ENCODE measurements at places on chromosomes 13 and 19.

GRCh38 chr13:63199508-63199907 lies 1783.9 kb upstream of the PCDH20 start:
- DNase-seq: no peak

- DNase-seq: no peak
These were observed 783.3 kb upstream of the ATXN8OS start for GRCh38 chr13:69324090-69324886.

GRCh38 chr13:41563341-41563983 lies 106.1 kb downstream of the RGCC start:
- no peak for DNase-seq

- DNase-seq: no peak
These were observed 167.7 kb downstream of the MZT1 start for GRCh38 chr13:72559716-72560115.

DNA sequence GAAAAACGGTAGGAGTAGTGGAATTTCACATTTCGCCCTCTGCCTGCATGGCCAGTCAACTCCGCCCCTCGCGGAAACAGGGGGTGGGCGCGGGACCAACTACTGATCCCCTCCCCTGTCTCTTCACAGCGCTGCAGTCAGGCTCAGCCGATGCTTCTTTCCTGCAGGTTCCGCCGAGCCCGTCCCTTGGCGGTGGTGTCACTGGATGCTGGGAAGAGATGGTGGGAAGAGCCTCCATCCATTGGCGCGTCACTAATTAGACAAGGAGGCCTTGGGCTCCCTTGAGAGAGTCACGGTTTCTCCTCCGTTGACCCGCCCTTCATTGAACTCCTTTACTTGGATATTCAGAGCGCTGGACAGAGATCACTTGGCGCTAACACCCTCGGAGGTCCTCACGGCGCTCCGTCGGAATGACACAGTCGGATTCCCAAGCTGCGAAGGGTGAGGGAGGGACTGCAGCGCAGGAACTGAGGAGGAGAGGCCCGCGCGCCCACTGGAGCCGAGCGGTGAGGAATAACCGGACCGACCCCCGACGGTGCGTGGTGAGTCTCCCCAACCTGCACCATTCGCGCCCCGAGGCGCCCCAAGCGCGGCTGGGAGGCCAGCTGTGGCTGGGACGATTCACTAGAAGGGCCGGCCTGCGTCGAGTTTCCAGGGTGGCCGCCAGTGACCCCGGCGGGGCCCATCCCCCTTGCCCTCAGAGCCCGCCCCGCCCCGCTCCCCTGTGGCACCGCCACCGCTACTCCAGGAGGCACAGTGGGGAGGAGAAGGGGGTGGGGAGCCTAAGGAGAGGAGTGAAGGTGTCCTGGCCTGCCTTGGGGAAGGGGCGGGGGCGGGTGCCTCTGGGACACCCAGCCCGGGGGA lies 11.2 kb upstream of the CEACAM21 start:
- no peak for DNase-seq

GRCh38 chr13:111857336-111857735 lies 209.6 kb upstream of the SOX1 start:
- DNase-seq: no peak

DNA sequence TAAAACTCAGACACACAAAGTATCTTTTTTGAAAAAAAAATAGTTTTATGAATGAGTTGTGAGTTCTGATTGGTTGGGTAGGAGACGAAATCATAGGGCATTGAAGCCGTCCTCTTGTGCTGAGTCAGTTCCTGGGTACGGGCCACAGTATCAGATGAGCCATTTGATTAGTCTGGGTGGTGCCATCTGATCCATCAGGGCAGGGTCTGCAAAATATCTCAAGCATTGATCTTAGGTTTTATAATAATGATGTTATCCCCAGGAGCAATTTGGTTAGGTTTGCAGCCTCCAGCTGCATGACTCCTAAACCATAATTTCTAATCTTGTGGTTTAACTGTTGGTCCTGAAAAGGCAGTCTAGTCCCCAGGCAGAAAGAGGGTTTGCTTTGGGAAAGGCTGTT lies 1310.6 kb downstream of the SLITRK1 start:
- DNase-seq: no peak

GRCh38 chr19:41408256-41408655 lies 10.6 kb downstream of the BCKDHA start:
- no peak for DNase-seq

- no peak for DNase-seq
These were observed 14.5 kb downstream of the NKPD1 start for GRCh38 chr19:45146251-45146650.

- no peak for DNase-seq
These were observed 40.7 kb downstream of the MZT1 start for GRCh38 chr13:72686766-72687165.

GRCh38 chr19:6060600-6061375 lies 49.5 kb downstream of the RFX2 start:
- no peak for DNase-seq
